ENCODE measurements at places on chromosomes 5 and 9. TPM values are rescaled to one million over a fixed set of nuclear protein-coding genes. Genes with fewer than 3 reads are reported as not detected.
A peak's percentile ranks its signal among the peaks of the same experiment; 100 is the strongest.

GRCh38 chr5:137566118-137566541, 67.0 kb upstream of the SPOCK1 start:
- no peak for DNase-seq
- H3K36me3 ChIP-seq = no peaks in the 10 kb centered on the region
- H3K27me3 ChIP-seq = no peaks in the 10 kb centered on the region
- no peaks in the 10 kb centered on the region for H3K4me1 ChIP-seq

- H3K27me3 ChIP-seq = no peaks in the 10 kb centered on the region
- H3K4me3 ChIP-seq = no peak overlapping the region
- H3K4me1 ChIP-seq = peaks cover 11% of the 10 kb centered on the region
- H3K27ac ChIP-seq = no peak overlapping the region
- DNase-seq = no peak
- H3K36me3 ChIP-seq = peaks cover 7% of the 10 kb centered on the region
Measured at GRCh38 chr5:132313961-132314432, 19.8 kb downstream of the SLC22A4 start.

- H3K27me3 ChIP-seq = no peaks in the 10 kb centered on the region
- H3K4me3 ChIP-seq = no peak overlapping the region
- H3K4me1 ChIP-seq = no peaks in the 10 kb centered on the region
- DNase-seq = no peak
- H3K36me3 ChIP-seq = no peaks in the 10 kb centered on the region
Measured at GRCh38 chr5:165173651-165174050, 1668.2 kb downstream of the MAT2B start.

DNA sequence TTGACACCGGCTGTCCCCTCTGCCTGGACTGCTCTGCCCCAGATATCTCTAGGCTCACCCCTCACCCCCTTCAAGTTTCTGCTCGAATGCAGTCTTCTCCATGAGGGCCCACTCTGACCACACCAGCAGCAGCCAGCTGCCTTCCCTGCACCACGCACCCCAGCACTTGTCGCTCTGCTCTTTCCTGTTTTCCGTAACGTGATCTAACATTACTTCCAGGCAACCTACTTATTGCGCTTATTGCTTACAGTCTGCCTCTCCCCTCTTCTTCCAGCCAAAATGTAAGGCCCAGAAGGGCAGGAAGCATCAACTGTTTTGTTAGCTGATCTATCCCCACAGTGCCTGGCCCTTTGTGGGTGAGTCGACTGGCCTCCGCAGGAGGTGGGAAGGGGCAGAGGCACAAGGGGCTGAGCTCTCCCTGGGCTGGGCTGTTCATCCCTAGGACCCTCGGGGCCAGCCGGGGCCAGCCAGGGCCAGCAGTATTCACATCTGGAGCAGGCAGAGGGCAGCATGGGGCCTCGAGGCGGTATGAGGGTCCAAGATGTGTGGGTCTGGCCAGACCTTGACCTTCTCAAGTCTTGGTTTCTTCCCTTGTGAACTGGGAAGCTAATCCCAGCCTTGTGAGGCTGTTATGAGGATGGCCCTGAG, 11.6 kb upstream of the DBN1 start:
- no peak overlapping the region for H3K4me3 ChIP-seq
- no peaks in the 10 kb centered on the region for H3K27me3 ChIP-seq
- DNase-seq = no peak
- peaks cover 37% of the 10 kb centered on the region for H3K36me3 ChIP-seq
- peaks cover 29% of the 10 kb centered on the region for H3K4me1 ChIP-seq
- H3K27ac ChIP-seq = peak overlapping the region; percentile 83

The ZNG1C gene
- total RNA-seq = 9.8 TPM

The SPATA31C1 gene
- not detected for total RNA-seq

The PCDHGB3 gene
- 2.0 TPM for total RNA-seq
